ENCODE measurements at places on chromosomes 1 and 21. TPM values are rescaled to one million over a fixed set of nuclear protein-coding genes. Genes with fewer than 3 reads are reported as not detected.

PROK1 gene
- total RNA-seq = 9.3 TPM

E2F2 gene
- total RNA-seq = 0.52 TPM

PYHIN1 gene
- total RNA-seq = 2.1 TPM

THRAP3 gene
- 129 TPM for total RNA-seq

DNA sequence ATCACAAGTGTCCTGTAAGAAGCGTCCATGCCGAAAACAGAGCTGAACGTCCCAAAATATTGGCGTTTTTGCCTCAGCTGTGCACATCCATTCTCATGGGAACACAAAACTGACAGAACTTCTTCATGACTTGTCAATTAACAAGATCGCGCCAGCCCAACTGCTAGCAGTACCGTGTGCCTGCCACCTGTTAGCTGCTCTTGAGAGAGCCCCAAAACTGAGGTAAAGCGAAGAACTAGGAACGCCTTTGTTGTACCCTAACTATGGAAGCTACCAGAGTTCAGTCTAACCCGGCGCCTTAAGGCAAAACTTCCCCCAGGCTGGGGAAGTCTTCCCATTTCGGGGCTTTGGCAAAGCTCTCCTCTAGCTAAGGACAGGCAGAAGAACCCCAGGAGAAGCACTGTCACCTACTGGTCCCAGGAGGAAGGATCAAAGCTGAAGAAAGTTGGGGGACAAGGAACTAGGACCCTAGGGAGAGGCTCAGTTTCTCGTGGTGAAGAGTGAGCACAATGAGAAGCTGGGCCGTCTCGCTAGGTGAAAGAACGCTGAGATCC, 719 bp downstream of the EYA3 start:
- no peak for DNase-seq

DNA sequence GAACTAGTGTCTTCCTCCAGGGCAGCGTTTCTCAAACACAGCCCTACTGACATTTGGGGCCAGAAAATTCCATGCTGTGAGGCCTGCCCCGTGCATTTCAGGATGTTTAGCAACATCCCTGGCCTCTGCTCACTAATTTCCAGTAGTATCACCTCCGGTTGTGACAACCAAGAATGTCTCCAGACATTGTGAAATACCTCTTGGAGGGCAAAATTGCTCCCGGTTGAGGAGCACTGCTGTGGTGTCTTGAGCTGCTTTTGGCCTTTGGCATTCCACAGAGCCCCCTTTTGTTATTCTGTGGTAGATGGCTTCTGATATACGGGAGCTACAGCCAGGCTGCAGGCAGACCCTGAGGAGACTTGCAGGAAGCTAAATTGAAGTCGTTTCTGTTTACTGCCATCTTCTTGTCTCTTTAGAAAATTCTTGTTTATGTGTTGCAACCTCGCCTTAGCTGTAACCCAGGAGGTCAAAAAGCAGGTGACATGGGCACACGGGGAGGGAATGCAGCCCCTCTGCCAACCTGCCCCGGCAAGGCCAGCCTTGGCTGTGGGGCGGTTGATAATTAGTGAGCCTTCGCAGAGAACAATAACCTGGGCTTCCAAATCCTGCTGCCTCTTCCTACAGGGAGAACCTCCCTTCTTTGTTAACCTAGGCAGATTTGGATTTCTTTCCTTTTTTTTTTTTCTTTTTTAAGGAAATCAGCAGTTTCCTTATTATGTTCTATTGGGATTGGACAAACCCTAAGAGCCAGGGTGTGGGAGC, 74.7 kb upstream of the AKT3 start:
- no peak for DNase-seq

DNA sequence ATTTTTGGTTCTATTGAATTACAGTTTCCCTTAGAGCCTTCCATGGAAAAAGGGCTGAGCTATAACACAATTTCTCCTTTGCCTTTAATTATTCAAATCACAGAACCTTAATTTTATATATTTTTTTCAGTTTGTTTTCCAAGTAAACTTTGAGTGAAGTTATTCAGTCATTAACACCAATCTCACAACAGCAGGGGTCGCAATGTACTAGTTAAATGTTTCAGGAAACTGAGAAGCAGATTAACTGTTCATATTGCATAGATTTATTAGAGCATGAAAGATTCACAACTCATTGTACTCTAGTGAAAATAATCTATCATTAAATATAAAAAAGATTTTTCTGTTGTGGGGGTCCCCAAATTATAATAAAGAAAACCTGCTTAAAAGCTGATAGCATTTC, 64.1 kb downstream of the KIFAP3 start:
- DNase-seq = no peak

DNA sequence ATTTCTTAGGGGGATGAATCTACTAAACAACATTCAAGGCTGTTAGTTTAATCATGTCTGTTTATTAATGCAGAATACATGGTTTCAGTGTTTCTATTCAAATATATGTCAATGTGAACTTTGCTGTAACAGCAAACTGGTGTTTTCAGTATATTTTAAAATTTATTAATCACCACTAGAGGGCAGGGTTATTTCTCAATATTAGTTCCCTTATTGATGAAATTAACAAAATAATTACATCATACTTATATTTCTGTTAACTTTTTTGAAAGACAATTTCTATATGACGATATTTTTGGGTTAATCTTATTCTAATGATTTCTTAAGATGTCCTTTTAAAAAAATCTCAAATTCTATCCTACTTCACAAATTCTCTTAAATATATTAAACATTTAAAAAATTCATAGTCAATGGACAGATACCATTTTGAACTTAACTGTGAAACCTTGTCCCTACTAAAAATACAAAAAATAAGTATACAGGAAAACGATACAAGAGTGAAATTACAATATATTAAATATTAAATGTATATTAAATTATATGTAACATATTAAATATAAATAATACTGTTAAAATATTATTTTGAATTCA, 1034.1 kb upstream of the PRMT6 start:
- no peak for DNase-seq

DNA sequence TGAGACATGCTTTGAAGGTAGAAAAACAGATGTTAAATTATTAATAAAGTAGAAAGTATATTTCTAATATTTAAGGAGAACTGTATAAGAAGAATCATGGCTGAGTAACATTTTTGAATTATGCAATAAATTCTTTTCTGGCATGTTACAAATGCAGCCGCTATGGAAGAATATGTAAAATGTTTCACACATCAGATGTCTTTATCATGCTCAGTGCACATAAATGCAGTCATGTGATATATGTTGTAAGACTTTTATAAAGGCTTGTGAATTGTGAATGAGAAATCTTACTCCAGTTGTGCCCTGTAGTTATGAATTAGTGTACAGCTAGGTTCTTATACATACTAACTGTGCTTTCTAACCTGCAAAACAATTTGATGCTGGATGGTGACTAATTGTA, 53.5 kb downstream of the LRRC8B start:
- DNase-seq = no peak

DNA sequence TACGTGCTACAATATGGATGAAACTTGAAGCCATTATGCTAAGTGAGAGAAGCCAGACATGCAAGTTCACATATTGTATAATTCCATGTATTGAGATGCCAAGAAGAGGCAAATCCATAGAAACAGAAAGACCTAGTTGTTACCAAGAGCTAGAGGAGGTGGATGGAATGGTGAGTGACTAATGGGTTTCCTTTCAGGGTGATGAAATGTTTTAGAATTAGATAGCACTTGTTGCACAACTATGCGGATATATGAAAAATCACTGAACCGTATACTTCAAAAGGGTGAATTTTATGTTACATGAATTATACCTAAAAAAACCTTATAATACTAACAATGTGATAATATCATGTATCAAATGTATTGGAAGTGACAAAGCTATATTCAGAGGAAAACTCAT, 18.1 kb downstream of the EPHA10 start:
- no peak for DNase-seq

- no peak for DNase-seq
These were observed 86.1 kb upstream of the CD1D start for GRCh38 chr1:158094571-158094970.

All from ureter (tissue), 1 donor.